ENCODE measurements at places on chromosomes 7 and 10.

DNA sequence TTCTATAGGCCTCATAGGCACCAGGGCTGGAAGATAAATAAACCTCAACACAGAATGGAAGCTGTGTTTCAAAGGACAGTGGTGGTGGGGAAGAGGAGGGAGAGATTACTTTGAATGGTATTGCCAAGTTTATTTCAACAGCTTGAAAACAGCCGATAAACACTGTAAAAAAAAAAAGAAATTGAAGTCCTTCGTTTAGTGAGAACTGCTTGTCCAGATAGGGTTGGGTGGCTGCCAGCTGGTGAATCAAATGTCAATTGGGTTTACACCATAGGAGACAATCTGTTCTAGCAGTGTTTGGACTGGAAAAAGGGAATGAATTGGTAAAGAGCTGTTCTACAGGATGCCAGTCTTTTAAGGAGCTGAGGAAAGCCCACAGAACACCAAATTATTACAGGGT lies 254.8 kb downstream of the PHF14 start:
- no peak for DNase-seq

GRCh38 chr10:54742416-54742815 lies 58.6 kb downstream of the PCDH15 start:
- DNase-seq: no peak

DNA sequence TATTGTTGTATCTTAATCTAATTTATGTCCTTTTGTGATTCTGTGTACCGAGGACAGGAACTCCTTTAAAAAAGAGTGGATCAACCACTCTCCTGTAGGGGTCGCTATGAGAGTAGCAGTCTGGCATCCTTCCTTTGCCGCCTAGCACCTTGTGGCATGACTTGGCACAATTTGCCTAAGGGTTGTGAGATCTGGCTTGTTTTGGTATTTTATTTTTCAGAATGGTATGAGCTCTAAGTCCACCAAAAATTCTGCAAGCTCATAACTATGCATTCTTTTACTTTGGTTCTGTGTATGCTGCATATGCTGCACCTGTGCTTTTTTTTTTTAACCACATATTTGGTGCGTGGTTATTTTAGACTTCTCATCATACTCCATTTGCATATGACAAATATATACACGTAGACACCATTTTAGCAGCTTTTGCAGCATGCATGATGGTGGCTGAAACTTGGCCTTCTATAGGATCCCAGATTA lies 112.8 kb downstream of the CDK14 start:
- no peak for DNase-seq

- DNase-seq: no peak
Measured at GRCh38 chr10:124546055-124546369, 84.4 kb downstream of the LHPP start.

GRCh38 chr10:73446926-73447325 lies 13.6 kb upstream of the MSS51 start:
- DNase-seq: no peak

GRCh38 chr10:129278686-129279085 lies 188.4 kb upstream of the MGMT start:
- no peak for DNase-seq

DNA sequence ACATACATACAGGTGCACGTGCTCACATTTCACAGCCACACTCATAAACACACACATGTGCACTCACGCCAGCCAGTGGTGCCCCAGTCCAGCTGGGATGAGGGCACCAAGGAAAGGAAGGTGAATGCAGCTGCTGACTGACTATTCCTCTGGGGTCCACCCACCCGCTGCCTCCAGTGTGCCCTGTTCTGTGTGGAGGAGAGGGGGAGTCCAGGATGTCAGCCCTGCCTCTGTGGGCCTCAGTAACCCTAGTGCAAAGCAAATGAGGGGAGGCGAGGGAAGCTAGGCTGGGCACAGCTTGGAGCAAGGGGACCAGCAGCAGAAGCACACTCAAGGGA lies 57.6 kb downstream of the YKT6 start:
- DNase-seq: no peak

DNA sequence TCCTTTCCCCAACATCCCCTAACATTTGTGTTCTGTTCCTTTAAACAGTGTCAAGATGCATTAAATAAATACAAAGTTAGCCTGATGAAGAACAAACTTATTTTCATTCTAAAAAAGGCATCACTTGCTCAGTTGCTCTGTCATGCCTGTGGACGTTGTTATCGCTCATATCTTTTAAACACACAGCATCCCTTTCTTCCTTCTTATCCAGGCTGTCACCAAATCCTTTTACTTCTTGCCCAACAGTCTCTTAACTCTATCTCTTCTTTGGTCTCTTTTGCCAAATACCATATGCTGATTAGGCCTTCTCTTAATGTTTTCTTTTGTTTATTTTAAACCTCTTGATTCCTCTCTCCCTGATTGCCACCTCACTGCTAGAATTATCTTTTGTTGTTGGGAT lies 43.9 kb downstream of the DKK1 start:
- DNase-seq: no peak

- no peak for DNase-seq
Measured at GRCh38 chr7:112266595-112267270, 60.2 kb downstream of the ZNF277 start.

DNA sequence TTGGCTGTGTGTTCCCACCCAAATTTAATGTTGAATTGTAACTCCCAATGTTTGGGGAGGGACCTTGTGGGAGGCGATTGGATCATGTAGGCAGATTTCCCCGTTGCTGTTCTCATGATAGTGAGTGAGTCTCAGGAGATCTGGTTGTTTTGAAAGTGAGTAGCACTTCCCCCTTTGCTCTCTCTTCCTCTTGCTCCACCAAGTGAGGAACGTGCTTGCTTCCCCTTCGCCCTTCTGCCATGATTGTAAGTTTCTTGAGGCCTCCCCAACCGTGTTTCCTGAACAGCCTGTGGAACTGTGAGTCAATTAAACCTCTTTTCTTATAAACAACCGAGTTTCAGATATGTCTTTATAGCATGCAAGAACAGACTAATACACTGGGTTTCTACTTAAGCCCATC lies 176.3 kb downstream of the CDK14 start:
- no peak for DNase-seq

- DNase-seq: no peak
Measured at GRCh38 chr10:116587878-116588591, 2.7 kb upstream of the PNLIPRP1 start.

GRCh38 chr10:44032216-44032615 lies 352.7 kb downstream of the CXCL12 start:
- no peak for DNase-seq

- no peak for DNase-seq
Measured at GRCh38 chr7:12102527-12102926, 108.6 kb upstream of the TMEM106B start.

DNA sequence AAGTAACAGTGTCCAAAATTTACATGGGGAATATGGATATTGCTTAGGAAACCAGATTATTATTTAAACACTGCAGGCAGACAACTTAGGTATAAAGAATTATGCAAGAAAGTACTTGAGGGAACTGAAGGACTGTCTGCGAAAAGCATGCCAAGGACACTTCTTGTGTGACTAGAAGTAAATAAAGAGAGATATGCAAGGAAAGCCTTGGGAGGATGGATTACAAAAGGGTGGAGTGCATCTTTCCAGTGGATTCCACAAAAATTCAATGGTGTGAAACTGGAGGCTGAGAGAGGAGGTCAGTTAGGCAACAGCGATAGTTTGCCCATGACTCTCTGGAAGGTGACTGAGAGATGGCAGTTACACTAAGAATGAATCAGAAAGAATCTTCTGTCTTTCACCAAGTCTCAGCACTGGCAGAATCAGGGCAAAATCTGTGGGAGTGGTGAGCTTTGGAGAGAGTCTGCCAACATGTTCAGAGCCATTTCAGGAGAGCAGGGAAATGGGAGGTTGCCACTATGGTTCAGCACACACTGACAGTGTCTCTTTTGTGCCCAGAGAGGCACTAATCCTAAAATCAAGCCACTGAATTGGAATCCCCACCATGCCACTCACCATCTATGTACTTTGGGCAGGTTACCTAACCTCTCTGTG lies 331.6 kb downstream of the BMPER start:
- DNase-seq: no peak

DNA sequence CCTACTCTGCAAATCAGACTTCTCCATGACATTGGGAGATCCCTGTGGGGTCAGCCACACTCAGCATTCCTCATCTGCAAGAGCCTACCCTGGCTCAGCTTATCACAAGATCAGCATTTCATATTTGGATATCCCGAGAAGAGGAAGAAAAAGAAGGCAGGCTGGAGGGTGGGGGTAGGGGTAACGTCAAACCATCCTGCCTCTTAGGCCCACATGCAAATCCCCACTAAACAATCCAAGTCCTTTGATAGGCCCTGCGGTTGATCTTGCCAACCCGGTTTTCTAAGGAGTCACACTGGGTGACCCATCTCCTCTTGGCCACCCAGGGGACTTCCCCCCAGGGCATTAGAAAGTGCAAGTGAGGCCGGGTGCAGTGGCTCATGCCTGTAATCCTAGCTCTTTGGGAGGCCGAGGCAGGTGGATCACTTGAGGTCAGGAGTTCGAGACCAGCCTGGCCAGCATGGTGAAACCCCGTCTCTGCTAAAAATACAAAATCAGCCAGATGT lies 128.0 kb upstream of the CALN1 start:
- no peak for DNase-seq

DNA sequence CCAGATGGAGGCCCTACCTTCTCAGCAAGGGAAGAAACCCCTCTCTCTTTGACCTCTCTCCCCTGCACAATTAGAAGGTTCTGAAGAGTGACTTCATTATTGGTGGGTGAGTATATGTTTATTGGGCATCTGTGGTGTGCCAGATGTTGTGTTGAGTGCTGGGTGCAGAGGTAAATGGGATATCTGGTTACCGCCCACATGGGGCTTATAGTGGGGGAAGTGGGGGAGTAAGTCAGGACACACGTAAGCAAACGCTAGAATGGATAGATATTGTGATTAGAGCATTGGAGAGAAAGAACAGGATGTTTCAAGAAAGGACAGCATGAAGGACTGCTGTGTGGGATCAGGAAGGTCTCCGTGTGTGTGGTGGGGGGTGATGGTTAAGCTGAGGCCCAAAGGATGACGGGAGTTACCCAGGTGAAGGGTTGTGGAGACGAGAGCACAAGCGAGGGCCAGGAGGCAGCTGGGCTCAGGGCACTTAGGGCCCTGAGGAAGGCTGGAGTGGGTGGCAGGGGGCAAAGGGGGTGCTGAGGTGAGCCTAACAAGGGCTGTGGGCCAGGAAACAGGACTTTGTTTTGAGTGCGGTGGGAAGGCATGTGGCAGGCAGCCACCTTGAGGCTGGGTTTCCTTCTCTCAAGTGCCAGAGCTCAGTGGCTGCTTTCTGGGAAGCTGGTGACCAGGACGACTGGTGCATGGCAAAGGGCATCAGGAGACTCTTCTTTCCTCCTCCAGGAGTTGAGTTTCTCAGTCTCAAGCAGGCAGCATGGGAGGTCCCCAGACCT lies 299.9 kb downstream of the RPS24 start:
- DNase-seq: no peak

GRCh38 chr10:61138708-61139591 lies 195.0 kb upstream of the RHOBTB1 start:
- DNase-seq: no peak

- no peak for DNase-seq
Measured at GRCh38 chr7:24963218-24963617, 16.8 kb downstream of the OSBPL3 start.

- no peak for DNase-seq
Measured at GRCh38 chr7:66627881-66628360, 760 bp upstream of the KCTD7 start.

DNA sequence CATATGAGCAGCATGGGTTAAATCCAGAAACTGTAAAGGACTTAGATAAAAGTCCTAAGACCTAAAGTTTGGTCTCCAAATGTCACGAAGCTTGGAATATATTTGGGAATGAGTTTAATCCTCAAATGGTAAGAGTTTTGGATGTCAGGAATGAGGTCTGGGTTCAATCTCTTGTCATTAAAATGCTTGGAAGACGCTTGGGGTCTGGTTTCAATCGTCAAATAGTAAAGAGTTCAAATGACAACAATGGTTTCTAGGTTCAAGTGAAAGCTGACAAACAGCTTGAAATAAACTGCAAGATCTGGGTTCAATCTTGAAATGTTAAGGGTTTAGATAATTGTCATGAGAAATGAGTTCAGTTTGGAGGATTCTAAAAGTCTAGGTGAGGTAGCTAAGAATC lies 385.5 kb upstream of the HPS1 start:
- DNase-seq: no peak

DNA sequence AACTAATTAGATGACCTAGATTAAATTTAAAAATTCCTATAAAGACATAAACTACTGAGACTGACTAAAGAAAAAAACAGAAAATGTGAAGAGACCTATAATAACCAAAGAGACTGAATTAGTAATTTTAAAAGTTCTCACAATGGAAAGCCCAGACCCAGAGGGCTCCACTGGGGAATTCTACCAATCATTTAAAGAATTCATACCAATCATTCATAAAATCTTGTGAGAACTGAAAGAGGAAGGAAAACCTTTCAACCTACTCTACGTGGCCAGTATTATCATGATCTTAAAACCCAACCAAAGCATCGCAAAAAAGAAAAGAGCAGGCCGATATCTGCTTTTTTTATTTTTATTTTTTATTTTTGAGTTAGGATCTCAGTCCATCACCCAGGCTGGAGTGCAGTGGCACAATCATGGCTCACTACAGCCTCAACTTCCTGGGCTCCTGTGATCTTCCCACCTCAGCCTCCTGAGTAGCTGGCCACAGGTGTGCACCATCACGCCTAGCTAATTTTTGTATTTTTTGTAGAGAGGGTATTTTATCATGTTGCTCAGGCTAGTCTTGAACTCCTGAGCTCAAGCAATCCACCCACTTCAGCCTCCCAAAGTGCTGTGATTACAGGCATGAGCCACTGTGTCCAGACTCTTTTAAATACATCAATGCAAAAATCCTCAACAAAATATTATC lies 48.6 kb downstream of the DGKI start:
- DNase-seq: no peak

GRCh38 chr10:3025026-3025683 lies 42.2 kb upstream of the PFKP start:
- DNase-seq: no peak

- DNase-seq: no peak
Measured at GRCh38 chr10:88182601-88182930, 319.1 kb downstream of the PTEN start.

DNA sequence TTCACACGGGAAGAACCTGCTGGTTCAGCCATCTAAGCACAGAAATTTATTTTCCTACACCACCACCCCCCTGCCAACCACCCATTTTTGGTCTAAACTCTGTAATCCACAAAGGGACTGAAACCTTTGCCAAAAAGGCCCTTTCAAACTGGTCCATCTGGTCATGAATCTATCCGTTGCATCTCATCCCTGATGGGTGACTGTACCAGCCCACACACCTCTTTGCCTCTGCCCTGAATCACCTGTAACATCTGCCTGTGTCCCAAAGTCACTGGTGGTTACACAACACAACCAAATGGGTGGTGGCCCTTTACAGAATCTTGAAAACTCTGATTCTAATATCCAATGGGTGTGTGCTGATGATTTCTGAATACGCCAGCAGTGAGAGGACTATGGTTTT lies 503.4 kb downstream of the PARD3 start:
- no peak for DNase-seq

Data from stimulated activated CD8-positive, alpha-beta memory T cell treated with anti-CD3 and anti-CD28 coated beads, Interleukin-4, amount 100 ng/mL, for 4 hours (primary cell).